ENCODE measurements at places on chromosomes 4 and X.

DNA sequence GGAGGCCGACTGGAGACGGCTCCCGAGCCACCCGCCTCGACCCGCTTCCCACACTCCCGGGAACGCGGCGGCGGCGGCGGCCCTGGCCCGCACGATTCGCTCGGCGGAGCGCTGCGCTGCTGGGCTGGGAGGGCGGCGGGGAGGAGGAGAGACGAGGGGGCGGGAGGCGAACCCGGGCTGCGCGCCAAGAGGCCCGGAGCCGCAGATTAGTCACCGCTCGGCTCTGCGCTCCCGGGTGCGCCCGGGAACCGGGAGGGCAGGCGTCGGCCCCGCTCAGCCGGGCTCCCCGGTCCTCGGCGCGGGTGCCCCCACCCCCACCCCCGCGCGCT is 11.2 kb upstream of the BCOR start:
- DNase-seq = peak; percentile 44

DNA sequence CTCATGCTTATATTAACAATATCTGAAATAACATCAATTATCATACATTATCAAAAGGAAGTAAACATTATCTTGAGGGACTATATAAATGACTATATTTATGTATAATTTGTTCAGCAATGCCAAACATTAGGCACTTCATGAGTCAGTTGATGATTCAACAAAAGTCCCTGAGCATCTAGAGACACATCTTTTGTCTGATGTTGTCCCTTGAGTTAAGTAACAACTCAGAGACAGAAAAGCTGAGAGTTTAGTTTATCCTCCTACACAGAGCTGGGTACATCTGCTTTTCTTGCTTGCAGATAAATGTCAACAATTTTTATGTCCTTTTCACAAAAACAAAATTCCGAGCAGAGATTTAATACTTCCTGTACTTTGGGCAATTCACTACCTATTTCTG is 311.1 kb downstream of the INPP4B start:
- no peak for DNase-seq

GRCh38 chr4:138222046-138222445 is 20.1 kb downstream of the SLC7A11 start:
- no peak for DNase-seq

GRCh38 chrX:77453190-77453589 is 6.0 kb downstream of the FGF16 start:
- DNase-seq = no peak

DNA sequence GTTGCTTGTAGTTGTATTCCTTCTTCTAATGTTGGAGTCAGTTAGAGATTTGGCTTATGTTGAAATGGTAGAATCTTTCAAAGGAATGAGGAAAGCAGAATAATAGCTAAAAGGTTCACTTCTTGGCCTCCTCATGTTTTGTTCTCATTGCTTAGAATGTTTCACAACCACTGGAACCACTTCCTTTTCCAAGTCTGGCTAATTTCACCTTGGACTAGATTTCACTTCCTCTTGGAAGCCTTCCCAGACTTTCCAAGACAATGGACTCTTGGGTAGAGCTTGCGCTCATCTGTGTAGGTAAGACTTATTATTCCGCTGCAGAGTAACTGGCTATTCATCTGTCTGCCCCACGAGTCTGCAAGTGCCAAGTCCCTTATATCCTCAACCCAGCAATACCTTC is 8.3 kb downstream of the SPATA18 start:
- no peak for DNase-seq

GRCh38 chr4:8323947-8324555 is 54.5 kb downstream of the HTRA3 start:
- no peak for DNase-seq

DNA sequence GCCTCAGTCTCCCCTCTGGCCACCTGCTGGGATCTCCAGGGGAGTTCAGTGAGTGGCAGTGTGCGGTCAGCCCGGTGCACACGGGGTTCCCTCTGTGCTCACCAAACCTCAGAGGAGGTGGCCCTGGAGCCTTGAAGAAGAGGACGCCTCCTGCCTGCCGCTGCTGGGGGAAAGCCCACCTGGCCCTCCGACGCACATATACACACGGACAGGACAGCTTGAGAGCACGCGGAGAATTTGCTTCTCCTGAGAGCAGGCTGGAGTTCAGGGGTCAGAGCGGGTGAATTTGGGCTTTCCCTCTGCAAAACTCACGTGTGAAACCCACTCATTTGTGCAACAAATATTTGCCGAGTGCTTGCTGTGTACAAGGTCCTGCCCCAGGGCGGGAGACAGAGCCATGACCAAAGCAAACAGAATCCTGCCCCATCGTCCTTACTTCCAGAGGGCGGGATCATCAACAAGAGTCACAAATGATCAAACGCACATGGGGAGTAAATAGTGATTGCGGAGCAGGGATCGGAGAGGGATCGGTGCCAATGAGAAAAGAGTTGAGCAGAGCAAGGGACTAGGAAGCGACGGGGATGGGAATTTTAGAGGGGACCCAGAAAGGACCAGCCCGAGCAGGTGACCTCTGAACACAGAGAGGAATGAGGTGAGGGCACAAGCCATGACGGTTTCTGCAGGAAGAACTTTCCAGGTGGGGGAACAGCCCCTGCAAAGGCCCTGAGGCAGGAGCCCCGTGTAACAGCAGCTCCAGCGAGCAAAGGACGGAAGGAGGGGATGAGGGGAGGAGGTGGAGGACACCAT is 17.6 kb downstream of the BLOC1S4 start:
- no peak for DNase-seq

- DNase-seq = no peak
These were observed 16.5 kb downstream of the GPR173 start for GRCh38 chrX:53065104-53065503.

DNA sequence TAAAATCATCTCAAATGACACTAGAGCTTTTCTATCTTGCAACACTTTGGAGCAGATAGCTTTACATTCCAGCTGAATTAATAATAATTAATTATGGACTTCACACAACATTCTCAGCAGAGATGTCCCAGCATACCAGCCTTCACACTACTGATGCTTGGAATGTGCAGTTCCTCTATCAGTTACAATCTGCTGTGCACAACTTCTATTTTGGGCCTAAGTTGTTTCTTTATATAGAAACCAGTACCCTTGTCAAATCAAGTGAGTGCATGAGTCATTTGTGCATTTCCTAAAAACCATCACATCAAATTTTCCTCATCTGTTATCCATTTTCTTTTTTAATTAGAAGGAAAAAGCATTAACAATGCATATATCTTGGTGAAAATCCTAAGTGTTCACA is 8.8 kb upstream of the RASL11B start:
- DNase-seq = no peak

GRCh38 chrX:81489987-81490386 is 288.1 kb downstream of the SH3BGRL start:
- no peak for DNase-seq

DNA sequence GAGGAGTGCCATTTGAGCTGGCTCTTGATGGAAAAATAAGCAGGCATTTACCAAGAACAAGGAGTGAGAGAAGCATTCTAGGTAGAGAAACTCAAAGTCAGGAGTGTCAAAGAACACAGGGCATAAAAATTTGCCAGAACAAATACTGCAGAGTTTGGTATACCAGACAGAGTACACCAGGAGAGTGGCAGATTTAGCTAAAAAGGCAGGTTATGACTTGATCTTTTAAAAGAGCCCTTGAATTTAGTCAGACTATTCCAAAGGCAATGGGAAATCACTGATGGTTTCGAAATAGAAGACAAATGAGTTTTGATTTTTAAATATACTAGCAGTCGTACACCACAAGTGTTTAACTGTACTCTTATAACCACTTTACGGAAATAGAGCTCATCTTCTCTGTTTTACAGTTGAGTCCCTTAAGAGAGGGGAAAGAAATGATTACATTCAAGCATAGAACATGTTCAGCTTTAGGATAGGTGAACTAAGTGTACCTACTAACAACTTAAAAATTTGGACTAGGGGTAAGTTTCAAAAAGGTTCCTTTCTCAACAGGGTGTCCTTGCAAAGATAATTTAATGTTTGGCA is 10.2 kb downstream of the UBE2D3 start:
- no peak for DNase-seq

DNA sequence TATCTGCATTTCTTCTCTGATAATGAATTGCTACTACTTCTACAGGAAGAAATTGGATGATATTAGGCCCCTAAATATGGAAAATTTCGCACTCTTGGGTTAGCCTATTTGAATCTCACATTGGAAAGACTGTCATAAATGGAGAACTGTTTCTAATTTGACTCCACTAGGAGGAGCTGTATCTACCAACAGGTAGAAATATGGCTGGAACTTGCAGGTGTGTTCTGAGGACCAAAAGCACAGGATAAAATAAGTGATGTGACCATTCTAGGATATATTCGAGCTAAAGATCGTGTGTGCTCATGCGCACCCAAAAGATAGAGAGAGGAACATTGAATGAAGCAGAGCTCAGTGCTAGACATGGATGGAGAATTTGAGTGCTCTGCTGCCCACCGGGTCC is 4.8 kb upstream of the NKAP start:
- no peak for DNase-seq

GRCh38 chr4:5619913-5620625 is 88.3 kb downstream of the EVC2 start:
- DNase-seq = no peak

DNA sequence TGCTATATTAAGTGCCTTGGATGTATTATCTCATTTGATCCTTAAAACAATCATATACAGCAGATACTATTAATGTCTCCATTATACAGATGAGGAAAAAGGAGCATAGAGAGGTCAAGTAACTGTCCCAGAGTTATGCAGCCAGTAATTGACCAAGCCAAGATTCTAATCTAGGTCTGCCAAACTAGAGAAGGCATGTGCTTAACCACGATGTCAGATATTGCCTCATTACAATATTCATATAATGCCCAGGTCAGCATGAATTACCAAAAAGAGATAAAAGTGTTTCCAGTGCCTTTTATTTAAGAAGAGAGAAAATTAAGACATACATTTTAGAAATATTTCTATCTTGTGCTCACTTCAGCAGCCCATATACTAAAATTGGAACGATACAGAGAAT is 7.1 kb downstream of the ARHGEF6 start:
- no peak for DNase-seq

GRCh38 chr4:42480717-42481116 is 83.4 kb downstream of the SHISA3 start:
- DNase-seq = no peak

Data from activated B cell treated with CpG ODN at 0.5 μM for 24 hours (primary cell).